ENCODE measurements at places on chromosomes 6 and 20.

DNA sequence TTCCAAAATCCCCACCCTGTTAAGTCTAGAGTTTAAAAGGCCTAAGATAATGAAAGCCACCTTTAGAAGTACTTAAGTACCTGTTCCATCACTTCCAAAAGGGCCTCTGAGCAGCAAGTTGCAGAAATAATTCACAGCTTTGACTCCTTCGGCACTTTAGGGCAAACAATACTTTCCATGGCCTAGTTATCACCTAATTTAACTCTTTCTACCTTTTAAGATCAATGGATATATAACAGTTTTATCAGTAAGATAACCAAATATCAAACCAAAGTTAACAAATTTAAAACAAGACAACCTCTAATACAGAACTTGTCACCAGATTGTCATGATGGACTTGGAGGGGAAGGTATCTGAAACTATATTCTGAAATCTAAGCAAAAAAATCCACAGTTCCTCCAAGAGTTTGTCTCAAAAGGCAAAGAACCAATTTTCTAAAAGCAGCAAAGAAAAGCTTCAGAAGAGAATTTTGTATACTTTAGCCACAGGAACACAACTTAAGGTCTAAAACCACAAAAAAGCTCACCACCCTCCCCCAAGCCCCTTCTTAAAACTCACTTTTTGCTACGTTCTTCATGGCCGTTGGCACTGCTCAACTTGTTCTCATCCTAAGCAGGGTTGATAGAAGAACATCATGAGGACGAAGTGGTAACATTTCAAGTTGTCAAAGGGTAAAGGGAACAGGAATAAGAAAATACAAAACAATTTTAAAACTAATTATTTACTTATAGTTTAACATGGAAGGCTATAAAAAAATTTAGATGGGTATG, 3.5 kb downstream of the RBM39 start:
- DNase-seq: no peak

GRCh38 chr6:161013695-161014094, 22.1 kb downstream of the MAP3K4 start:
- no peak for DNase-seq

DNA sequence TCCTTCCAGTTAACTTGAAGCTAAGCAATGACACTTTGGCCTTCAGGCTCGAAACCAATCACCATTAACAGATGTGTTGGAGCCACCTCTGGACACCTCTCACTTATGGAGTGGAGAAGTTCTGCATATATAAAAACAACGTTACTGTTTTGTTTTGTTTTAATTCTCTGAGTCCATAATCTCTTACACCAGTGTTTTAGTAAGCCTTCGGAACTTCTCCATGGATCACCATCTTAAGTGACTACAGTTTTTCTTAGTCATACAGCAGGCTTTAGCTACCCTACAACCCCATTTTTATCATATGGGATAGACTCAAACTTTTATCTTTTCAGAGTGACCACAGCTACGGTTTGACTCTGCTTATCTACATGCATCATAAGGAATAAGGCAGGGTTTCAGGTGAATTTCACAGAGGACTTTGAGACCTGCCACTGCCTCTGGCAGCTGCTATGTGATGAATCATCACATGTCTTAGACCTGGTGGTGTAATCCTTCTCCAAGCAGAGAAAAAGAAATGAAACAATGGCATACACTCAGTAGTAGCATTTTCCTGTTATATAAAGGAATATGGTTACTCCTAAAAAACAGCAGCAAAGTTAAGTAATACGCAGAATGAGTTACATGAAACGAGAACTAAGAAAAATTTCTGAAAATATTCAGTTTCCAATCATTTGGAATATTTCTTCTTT, 5.5 kb upstream of the HDDC2 start:
- DNase-seq: no peak

- peak; percentile 24 for DNase-seq
These were observed 8.6 kb upstream of the LY6G5C start for GRCh38 chr6:31689249-31690110.

DNA sequence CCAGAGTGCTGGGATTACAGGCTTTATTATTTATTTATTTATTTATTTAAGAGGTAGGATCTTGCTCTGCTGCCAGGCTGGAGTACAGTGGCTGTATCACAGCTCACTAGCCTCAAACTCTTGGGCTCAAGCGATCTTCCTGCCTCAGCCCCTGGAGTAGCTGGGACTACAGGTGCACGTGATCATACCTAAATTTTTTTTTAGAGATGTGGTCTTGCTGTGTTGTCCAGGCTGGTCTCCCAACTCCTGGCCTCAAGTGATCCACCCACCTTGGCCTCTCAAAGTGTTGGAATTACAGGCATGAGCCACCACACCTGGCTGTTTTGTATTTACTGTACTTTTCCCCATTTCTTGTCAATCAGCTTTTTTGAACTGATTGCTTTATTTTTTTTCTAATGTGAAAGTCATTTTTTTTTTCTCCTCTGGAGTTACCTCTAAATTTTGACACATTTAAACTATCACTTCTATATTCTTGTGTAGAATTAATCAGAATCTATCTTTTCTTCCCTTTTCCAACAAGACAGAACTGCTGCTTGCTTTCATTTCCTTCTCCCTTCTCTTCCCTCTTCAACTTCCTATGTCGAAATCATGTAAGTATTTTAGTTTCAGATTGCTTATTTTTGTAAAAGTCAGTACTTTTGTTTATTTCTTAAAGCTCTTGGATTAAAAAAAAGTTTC, 12.0 kb downstream of the PANK2 start:
- DNase-seq: no peak

DNA sequence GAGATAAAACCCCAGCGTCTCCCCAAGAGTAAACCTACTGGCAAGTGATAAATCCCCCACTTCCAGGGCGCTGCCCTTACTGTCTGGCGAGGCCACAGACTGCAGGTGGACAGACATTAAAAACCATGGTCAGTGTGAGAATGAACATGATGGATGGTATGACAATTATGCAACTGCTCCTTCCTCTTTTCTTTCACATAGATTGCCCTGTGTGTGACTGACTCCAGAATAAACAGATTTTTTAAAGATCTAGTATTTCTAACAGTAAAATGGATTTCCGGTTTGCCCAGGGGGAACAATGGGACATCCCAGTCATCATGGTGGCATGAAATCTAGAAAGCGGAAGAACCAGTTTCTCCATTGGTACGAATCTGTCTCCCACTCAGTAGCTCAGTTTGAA, 153.7 kb downstream of the FOXC1 start:
- DNase-seq: no peak

DNA sequence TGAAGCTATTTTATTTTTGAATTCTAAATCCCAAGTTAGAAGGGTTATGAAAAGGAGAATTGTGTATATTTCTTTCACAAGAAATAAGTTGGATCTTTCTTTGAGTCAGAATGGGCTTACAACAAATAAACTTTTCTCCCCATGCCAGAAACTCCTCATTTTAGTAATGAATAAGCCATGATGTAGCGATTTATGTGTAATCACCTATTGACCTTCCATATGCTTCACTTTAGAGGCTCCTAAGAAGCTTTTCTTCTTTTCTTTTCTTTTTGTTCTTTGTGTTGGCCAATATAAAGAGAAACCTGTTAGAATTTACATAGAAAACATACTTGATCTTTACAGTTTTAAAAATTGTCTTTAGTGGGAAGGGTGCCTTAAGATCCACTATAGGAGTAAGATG, 370.2 kb downstream of the UTRN start:
- DNase-seq: no peak

DNA sequence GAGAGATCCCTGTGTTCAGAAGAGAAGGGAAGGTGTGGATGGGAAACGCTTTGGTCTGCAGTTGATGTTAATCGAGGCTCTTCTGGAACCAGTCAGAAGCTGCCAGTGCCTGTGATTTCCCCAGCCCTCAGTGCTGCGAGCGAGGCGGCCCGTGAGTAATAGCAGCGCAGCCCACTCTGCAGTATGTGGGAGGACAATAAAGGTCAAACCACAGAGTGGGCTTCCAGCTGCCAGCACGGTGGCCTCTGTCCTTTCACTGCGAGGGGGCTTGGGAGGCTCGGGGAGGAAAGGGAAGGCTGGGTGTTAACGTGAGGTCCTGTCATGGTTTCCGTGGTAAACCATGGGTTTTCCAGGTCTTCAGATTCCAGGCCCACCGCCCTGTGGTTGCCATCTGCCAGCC, 32.3 kb upstream of the TAGAP start:
- no peak for DNase-seq

GRCh38 chr6:12009180-12009685, 2.9 kb upstream of the HIVEP1 start:
- DNase-seq: no peak

- peak; percentile 81 for DNase-seq
These were observed 738.4 kb downstream of the KIF16B start for GRCh38 chr20:15834857-15835256.

DNA sequence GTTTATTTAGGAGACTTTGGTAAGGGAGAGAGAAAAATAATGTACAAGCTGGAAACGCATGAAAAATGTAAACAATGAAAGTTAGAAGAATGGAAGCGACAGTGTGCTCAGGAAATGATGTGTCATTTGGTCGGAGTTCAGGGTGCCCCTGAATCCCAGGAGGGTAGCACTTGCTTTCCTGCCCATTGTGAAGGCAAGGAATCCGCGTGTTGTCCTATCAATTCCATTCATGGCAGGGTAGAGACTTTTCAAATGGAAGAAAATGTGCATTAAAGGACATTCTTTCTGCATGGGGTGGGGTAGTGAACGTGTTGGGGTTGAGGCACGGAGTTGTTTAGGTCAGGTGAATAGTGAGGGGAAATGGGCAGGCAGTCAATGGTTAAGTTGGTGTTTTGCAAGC, 33.7 kb downstream of the GCNT2 start:
- no peak for DNase-seq

DNA sequence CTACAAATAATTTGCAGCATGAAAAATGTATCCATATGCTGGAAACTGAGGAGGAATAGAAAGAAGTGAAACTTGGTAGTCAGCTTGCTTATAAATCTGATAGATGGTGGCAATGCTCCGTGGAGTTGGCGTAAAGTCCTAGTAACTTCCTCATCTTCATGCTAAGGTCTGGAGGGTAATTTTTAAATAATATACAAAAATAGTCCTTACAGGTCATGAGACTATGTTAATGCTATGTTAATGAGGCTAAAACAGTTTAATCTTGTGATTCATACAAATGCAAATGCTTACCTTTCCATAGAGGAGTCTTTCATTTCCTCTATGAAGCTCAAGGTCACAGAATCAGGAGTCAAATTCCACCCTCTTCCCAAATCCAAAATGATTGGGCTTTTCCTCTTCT, 9.4 kb upstream of the CRIP3 start:
- no peak for DNase-seq

DNA sequence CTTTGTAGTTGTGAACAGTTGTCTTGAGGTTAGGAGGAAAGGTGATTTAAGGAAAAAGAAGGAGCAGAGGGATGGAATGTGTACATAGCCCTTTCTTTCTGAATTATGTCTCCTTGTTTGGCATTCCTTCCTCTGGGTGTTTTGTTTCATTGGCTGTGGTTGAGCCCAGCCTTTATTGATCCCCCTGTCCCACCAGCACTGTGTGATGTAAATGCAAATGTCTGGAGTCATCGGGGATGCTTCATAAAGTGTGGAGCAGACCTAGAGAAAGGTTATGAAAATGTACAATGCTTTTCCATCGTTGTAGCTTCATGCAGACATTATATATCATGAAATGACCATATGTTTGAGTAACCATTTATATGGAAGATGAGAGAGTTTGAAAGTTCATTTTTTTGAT, 164.5 kb downstream of the PLCB1 start:
- DNase-seq: no peak
